K562 (cell line): ENCODE measurements at places on chromosomes 4 and X. TPM values are rescaled to one million over a fixed set of nuclear protein-coding genes. Genes with fewer than 3 reads are reported as not detected.
A peak's percentile ranks its signal among the peaks of the same experiment; 100 is the strongest.

SORCS2 gene
- 0.04 TPM in 1 of 2 replicates, not detected in the other for total RNA-seq

PDLIM3 gene
- not detected in 2 replicates for total RNA-seq

EVC2 gene
- total RNA-seq: 0.47 and 0.55 TPM in 2 replicates

TMEM150C gene
- 0.07 TPM in 2 replicates for total RNA-seq

RAB9A gene
- 17.8 and 18.3 TPM in 2 replicates for total RNA-seq

CT45A5 gene
- 8.8 and 9.4 TPM in 2 replicates for total RNA-seq

- DNase-seq: no peak
Measured at GRCh38 chr4:62952366-62952765, 1456.9 kb downstream of the TECRL start.

GRCh38 chr4:89048906-89049601, 7.9 kb downstream of the FAM13A start:
- DNase-seq: no peak

DNA sequence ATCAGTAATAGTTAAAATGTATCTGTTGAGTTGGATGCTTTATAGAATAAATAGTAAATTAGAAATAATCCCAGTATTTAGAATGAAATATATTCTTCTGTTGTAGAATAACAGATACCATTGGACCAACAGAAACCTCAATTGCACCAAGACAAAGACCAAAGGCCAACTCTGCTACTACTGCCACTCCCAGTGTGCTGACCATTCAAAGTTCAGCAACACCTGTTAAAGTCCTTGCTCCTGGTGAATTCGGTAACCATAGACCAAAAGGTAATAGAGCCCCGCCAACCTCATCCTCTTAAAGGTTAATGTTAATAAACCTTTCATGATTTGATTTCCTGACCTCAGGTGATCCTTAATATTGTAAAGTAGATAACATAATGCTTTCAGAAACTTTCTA, 73.8 kb downstream of the PAQR3 start:
- DNase-seq: no peak

DNA sequence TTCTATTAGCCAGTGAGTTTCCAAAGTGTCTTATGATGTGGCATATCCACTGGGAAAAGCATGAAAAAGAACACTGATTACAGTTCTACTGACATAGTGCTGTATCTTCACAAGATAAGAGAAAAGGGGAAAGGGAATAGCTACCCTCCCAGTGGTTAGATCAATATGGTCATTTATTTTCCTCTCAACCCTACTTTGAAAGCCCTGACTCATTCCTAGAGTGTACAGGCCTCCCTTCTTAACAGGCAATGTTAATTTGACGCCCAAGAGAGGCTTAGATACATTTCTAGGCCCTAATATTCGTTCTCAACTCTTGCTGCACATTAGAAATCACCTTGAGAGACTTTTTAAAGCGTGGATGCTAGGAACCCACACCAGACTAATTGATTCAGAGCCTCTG, 20.4 kb upstream of the BRS3 start:
- DNase-seq: no peak

DNA sequence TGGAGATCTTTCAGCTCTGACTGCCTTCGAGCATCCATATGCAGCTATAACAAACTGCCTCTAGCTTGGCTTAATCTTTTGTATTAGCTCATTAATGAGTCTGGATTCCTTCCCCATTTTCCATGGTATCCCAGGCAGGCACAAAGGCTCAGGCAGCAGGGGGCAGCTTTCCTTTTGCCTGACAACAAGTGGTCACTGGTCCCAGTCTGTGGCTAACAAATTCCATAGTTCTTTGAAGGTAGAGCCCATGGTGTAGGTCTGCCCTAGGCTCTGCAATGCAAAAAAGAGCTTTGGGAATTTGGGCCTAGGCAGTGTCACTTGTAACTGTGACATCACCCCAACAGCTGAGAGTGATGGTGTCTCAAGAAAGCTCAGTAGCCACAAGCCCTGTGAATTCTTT, 234.4 kb upstream of the GPC4 start:
- DNase-seq: no peak

DNA sequence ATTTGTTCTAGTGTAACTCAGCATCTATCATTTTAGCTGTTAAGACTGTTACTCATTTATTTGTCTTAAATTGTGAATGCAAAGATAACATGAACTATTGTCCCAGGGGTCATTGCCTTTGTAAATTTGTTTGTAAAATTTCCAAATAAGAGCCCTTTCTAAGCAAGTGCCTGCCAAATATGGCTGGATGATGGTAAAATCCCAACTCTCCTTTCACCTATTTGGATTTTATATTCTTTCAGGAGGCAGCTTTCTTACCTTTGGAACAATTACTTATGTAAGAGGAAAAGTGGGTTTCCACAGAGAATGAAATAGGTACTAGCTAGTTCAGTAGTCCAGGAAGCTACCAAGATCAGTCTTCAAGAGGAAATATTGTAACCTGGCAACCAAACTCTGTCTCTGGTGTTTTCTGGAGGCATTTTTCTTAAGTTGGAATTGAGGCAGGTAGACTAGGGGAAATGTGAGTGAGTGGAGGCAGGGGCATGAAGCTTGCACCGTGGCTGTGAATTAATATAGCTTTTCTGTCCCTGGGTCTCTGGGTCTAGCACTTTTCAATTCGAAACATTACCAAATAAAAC, 363.0 kb upstream of the ZCCHC13 start:
- no peak for DNase-seq

DNA sequence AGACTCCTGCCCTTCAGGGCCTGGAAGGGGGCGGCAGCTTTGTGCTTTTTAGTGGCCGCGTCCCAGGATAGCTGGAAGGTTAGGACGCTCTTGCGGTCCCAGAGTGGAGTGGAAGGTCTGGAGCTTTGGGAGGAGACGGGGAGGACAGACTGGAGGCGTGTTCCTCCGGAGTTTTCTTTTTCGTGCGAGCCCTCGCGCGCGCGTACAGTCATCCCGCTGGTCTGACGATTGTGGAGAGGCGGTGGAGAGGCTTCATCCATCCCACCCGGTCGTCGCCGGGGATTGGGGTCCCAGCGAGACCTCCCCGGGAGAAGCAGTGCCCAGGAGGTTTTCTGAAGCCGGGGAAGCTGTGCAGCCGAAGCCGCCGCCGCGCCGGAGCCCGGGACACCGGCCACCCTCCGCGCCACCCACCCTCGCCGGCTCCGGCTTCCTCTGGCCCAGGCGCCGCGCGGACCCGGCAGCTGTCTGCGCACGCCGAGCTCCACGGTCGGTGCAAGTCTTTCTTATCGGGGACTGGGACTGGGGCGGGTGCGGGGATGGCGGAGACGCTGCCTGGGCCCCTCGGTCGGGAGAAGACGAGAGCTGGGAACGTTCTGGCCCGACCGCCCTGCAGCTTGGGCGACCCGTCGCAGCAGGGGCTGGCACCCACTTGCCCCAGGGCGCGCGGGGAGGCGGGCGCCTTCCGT, at the start of gene EDNRA:
Gene EDNRA, plus strand, starts transcription at position 207 of the 686 bp plus-strand sequence. CDS start 4,585 bp downstream, outside the sequence.
- DNase-seq: no peak

DNA sequence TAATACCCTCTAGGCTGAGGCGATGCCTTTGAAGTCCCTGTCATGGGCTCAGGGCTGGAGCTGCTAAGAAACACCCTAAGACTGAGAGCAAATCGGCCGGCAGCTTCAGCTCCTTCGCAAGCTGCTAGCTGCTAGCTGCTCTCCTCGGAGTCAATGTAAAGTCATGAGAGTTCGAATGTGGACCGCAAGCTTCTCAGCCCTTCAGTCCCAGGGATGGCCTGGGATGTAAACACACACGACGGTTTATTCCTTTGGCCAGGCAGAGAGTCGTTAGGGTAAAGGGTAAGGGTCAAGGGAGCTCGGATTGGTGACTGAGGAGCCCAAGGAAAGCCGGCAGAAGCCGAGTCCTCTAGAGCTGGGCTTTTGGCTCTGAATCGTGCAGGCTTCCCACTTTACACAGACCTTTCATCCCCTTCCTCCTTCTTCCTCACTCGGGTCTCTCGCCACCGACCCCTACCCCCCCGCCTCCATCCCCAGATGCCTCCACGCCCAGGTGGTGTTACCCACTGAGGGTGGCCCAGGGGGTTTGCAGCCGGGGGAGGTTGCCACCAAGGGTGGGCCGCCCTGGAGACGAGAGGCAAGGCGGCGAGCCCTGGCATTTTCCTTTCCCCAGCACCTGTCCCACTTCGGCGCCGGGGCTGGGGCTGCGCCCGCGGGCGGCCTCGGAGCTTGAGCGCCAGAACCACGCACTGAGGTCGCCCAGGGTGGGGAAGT, 3.1 kb upstream of the BCORL1 start:
- no peak for DNase-seq

- peak; percentile 7 for DNase-seq
Measured at GRCh38 chrX:11944501-11944900, 186.5 kb downstream of the MSL3 start.

- no peak for DNase-seq
Measured at GRCh38 chr4:100248476-100248875, 58.2 kb upstream of the DDIT4L start.

GRCh38 chr4:83832110-83832825, 296.4 kb downstream of the GPAT3 start:
- no peak for DNase-seq

DNA sequence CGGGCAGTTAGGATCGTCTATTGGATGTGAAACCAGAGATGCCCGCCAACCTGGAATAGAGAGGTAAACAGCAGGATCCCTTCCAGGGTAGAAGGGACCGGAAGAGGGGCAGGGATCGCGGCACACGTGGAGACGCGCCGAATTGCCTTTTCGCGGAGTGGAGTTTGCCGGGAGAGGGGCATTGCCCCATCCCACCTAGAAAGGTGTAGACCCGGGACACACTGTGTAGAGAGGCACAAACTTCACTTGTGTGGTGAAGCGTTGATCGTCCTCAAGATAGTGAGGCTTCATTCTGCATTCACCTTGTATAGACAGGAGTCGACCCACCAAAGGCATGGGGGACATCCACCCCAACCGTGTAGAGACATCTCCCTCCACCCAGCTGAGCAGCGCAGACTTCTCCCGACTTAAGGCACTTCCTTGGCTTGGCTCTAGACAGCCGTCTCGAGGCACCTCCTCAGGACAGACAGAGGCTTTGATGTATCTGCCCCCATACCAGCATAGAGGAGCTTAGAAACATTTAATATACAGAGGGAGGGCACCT, 410 bp downstream of the GNL3L start:
- DNase-seq: peak; percentile 23
